K562 (cell line): ENCODE measurements at places on chromosomes 7 and 10. TPM values are rescaled to one million over a fixed set of nuclear protein-coding genes. Genes with fewer than 3 reads are reported as not detected.

OR2A42 gene
- not detected in 2 replicates for polyA plus RNA-seq

LRRC17 gene
- polyA plus RNA-seq = 0.07 TPM in 1 of 2 replicates, not detected in the other

NCF1 gene
- 0.26 TPM in 1 of 2 replicates, not detected in the other for polyA plus RNA-seq

HOGA1 gene
- polyA plus RNA-seq = not detected in 2 replicates

RNF133 gene
- not detected in 2 replicates for polyA plus RNA-seq

FRMD4A gene
- polyA plus RNA-seq = 2.8 and 3.7 TPM in 2 replicates

EPDR1 gene
- not detected in 2 replicates for polyA plus RNA-seq

KRIT1 gene
- 51.1 and 58.1 TPM in 2 replicates for polyA plus RNA-seq

NEUROG3 gene
- not detected in 2 replicates for polyA plus RNA-seq

TNRC18 gene
- polyA plus RNA-seq = 19.2 and 27.2 TPM in 2 replicates

KLF14 gene
- not detected in 2 replicates for polyA plus RNA-seq

RET gene
- not detected in 2 replicates for polyA plus RNA-seq
